ENCODE measurements at places on chromosomes 6 and 20.
A peak's percentile ranks its signal among the peaks of the same experiment; 100 is the strongest.

DNA sequence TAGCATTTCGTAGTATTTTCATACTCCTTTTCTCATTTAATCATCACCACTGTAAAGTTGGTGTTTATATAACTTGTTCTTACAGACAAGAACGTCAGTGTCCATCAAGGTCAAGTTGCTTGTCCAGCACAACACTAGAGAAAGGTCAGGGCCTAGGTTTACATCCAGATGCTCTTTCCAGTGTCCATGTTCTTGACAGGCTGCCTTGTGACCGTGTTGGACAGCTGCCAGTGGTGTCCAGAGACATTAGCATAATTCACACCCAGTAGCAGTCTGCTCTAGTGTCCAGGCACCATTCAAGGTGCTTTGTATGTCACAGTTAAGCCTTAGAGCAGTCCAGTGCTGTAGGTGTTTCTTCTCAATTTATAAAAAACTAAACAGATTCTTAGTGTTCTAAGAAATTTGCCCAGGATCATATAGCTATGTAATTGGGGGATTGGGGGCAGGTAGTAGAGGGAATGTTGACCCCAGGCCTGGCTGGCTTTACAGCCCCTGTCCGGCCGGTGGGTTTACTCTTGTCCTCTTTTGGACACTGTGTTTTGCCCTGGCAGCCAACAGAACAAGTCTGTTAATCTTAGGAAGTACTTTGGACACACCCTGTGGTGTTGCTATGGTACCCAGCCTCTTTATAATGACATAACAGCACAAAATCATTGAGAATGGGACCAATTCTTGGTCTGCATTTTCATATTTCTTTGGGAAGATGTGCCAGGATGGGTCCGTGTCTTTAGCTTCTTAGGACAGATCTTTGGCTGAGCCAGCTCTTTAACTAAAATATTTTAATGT lies 8.0 kb downstream of the STK35 start:
- DNase-seq, result no peak

GRCh38 chr20:14701326-14701725 lies 363.9 kb upstream of the FLRT3 start:
- no peak for DNase-seq

DNA sequence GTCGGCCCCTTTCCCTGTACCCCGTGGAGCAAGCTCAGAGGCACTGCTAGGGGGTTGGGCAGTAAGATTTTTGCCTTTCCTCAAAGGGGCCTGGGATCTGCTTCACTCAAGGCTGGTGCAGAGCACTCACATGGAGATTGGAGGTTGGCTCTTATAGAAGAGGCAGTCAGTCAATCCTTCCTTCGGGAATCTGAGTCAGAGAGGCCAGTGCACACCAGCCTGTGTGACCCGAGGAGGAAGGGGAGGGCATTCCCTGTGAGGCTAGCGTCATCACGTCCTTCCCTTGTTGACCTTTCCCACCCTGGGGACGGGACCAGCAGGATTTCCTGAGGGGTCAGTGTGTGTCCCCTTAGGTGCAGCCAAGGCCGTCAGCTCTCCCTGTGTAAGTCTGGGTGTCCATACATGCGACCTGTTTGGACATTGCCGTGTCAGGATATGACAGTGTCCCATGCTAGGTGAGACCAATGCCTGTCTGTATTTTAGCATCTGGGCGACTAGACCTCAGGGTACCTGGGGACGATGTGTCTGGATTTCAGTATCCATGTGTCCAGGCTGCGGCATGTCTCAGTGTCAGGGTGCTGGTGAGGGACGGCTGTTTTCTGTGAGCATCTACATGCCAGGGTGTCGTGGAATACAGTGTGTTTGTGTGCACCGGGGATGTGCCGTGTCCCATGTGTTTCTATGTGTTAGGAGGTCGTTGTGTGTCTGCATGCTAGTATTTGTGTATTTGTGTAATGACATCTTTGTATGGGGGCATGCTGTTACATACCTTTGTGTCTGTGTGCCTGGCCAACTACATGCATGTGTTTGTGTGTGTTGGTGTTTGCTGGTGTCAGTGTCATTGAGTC lies 2.8 kb upstream of the ZNF512B start:
- no peak for DNase-seq

GRCh38 chr6:26199773-26200764 lies 112.8 kb downstream of the HFE start:
- no peak for DNase-seq

GRCh38 chr6:136511926-136512325 lies 38.3 kb downstream of the MAP7 start:
- DNase-seq, result no peak

DNA sequence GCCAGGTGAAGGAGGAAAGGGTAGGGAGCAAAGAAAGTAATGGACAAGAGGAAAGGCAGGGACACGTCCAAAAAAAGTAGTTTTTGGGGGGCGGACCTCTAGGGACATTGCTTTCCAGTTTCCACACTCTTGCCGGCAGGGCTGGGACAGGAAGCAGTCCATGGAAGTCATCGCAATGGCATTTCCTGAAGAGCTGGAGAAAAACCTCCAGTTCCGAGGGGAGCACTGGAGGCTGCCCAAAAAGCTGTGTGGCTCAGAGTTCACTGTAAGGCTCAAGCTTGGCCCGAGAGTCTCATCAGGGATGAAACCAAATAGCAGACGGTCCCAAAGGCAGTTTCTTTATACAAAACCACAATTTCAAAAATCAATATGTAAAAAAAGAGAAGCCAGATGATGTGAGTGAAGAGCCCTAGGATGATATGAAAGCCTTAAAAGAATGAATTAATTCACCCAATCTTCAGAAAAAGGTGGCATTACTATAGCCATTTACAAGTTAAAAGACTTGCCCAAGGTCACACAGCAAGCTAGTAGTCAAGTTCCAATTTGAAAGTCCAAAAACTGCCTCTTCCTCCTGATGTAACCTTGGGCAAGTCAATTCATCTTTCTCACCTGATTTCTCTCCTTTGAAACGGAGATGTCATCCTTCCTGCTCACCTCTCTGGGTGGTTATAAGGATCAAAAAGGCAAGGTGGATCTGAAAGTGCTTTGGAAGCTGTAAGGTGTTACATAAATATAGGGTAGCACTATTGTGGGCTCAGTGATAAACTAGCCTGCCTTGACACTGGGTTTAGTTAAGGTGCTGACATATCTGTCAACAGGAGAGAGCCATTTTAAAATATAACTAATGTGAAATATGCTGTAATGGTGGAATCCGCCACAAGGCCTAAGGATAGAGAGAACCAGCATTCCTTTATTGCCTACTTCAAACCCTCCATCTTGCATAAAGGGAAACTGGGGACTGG lies 9.1 kb downstream of the BCL2L1 start:
- no peak for DNase-seq

- no peak for DNase-seq
These were observed 12.8 kb upstream of the TPD52L1 start for GRCh38 chr6:125140808-125141207.

DNA sequence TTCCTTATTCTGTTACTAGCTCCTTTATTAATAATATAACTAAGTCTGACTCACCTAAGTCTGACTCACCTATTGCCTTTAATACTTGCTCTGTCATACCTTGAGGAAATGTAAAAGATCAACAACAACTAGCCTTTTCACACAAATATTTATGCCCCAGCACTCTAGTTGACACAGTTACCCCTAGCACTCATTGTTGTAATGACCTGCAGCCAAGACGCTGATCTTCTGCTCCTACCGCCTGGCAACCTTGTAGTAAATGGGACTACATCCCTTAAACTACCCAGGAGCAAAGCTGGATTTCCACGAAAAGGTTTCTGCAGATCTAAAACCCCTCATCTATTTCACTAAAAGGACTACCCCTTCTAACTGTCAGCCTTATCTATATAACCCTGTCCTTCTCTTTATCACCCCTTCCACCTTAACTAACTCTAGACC lies 90.0 kb downstream of the PLG start:
- DNase-seq, result no peak

GRCh38 chr20:34543463-34544056 lies 15.0 kb upstream of the MAP1LC3A start:
- DNase-seq, result no peak

DNA sequence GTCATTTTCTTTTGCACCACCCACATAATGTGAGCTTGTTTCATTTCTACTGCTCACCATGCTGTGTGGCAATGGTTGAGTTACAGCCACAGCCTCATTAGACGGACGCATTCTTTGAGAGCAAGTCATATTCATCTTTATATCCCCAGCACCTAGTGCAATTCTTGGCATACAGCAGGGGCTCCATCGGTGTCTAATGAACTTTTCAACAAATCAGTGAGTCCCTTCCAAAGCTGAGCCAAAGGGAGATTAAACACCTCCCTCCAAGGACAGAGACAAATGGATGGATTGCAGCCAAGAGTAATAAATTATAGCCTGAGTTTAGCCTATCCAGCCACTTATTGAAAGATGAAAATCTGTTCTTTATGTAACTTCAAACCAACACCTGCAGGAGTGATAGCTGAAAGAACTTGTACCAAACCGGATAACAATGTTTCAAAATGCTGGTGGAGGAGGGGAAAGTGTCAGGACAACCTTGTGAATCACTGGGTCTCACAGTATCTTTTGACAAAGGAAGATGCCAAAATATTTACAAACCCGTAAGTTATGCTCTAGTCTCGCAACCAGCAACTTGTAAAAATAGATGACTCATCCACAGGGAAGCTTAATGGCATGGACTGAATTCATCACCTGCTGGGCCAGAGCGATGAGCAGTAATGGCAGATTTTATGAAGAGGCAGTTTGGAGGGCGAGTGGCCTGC lies 139.0 kb downstream of the PXDC1 start:
- DNase-seq, result no peak

- no peak for DNase-seq
These were observed 30.7 kb upstream of the MC3R start for GRCh38 chr20:56217829-56218228.

GRCh38 chr20:24049081-24049480 lies 60.5 kb upstream of the GGTLC1 start:
- no peak for DNase-seq

DNA sequence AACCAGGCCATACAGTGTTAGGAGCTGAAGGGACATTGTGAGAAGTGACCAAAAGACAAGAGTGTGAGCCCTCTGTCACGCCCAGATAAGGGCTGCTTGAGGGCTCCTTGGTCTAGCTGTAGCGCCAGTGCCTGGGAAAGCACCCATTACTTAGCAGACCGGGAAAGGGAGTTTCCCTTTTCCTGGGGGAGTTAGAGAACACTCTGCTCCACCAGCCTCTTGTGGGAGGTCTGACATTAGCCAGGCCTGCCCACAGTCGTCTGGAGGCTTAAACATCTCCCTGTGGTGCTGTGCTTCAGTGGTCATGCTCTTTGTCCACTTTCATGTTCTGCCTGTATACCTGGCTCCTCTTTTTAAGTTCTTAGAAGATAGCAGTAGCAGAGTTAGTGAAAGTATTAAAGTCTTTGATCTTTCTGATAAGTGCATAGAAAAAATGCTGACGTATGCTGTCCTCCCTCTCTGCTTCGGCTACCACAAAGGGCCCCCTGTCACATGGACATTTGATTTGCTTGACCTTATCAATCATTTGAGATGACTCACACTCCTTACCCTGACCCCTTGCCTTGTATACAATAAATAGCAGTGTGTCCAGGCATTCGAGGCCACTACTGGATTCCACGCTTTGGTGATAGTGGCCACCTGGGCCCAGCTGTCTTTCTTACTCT lies 201.5 kb upstream of the ECI2 start:
- DNase-seq, result no peak

DNA sequence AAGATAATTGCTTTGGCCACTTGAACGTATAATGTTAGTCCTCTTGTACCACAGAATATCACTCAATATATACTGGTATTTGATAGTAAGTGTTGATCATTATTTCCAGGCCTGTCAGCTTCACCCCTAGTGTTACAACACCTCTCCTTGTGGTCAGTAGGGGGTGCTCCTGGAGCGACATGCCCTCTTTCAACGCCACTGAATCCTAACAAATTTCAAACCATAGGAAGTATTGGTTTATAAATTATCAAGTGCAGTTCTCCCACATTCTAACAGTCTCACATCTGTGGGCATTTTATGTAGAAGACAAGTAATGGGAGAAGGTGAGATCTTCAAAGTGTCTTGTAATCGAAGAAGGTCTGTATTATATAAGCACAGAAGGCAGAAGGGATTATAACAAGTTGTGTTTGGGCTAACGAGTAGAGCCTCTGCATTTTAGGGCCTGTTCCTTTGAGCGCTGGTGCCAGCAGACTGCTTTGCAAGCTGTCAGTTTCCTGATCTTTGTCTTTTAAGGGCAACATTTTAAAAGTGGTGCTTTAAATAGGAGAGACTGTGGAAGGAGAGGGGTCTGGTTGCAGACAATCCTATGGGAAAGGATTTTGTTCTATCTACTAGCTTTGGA lies 57.1 kb upstream of the CEP162 start:
- peak; percentile 12 for DNase-seq

- no peak for DNase-seq
These were observed 22.9 kb upstream of the RIPK1 start for GRCh38 chr6:3045369-3045768.

- no peak for DNase-seq
These were observed 124.4 kb upstream of the KCNK16 start for GRCh38 chr6:39446909-39447308.

- DNase-seq, result no peak
These were observed 58.2 kb downstream of the IRF4 start for GRCh38 chr6:449486-450419.

- DNase-seq, result peak; percentile 27
These were observed 132.0 kb upstream of the CARMIL1 start for GRCh38 chr6:25147223-25147622.

DNA sequence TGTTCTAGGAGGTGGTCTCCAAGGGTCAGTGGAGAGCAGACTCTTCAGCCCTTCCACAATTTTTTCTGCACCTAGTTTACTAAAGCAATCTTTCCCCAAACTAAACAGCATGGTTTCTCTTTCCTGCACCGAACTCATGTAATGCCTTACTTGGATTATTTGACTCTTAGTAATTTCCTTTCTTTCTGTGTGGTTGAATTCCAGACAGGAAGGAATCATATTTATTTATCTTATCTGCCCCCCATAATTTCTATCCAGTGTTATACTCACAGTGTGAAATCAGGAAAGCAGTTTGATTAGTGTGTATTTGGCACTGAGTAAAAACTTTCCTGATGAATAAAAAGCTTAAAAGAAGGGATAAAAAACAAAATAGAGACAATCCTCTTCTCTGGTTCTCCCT lies 140.3 kb upstream of the STMND1 start:
- DNase-seq, result no peak

- DNase-seq, result peak; percentile 23
These were observed 15.0 kb downstream of the OR2B3 start for GRCh38 chr6:29071831-29072723.

DNA sequence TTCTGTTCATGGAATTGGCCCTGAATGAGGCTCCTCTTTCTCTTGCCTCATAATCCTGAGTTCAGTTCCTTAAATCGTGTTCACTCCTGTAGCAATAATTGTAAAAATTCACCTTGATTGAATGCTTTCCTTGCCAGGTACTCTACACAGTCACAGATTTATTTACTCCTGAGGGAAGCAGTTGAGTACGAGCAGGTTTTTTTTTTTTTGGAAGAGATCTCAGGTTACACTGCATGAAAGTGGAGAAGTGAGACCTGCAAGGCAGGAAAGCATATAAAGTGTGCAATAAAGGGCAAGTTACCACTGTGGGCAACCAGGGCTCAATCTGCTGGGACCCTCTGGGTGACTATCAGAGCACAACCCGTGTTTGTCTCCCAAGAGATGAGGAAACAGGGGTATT lies 93.0 kb upstream of the DOK5 start:
- DNase-seq, result no peak

GRCh38 chr6:9540126-9540525 lies 874.7 kb downstream of the TFAP2A start:
- no peak for DNase-seq

- DNase-seq, result no peak
These were observed 99.0 kb upstream of the TAB2 start for GRCh38 chr6:149218471-149218870.

Data from GM10248 (cell line).